RPMI8226 (cell line): ENCODE measurements at places on chromosomes 6 and 20.
A peak's percentile ranks its signal among the peaks of the same experiment; 100 is the strongest.

GRCh38 chr20:47502271-47503239 lies 868 bp downstream of the NCOA3 start:
- peak; percentile 64 for DNase-seq

GRCh38 chr6:284486-284885 lies 7.8 kb upstream of the DUSP22 start:
- no peak for DNase-seq

DNA sequence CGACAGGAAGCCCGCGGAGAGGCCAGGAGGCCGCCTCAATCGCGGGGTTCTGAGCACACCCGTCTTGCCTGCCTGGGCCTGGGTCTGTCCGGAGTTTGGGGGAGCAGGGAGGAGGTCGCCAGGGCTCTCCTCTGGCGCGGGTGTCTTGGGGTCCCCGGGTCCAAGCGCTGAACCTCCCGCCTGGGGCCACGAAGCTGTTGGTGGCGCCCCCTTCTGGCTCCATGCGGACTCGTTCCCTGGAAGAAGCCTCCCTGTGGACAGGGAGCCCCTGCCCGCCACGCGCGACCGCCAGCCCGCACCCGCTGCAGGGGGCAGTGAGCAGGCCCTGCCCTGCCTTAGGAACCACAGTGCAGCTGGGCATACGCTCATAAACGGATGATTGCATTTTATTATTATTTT lies 44.7 kb downstream of the MCUR1 start:
- DNase-seq, result no peak

DNA sequence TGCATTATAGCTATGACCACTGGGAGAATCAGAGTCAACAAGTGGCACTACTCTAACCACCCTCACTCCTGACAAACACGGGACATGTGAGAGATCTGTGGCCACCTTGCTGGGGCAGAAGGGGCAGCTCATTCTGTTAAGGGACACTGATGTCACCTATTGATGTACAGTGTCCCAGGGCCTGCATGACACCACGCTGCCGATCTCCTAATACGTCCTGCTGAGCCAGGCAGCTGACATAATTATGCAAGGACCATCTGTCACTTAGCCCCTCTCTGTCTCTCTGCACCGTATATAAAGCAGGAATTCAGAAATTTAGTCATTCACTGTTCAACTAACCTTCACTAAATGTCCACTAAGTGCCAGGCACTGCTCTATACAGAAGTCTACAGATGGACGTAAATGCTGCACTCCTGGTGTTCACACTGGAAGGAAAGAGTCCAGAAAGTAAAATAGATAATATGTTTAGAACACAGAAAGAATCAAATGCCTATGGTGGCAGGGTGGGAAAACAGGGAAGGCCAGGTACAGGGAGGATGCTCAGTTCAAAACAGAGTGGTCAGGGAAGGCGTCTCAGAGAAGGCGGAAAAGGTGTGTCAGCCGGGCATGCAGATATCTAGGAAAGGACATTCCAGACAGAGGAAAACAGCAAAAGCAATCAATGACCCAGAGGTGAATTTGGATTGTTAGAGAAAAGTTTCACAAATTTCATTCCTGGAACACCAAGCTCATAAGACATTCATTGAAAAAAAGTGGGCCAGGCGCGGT lies 173.8 kb downstream of the ZNF217 start:
- no peak for DNase-seq

DNA sequence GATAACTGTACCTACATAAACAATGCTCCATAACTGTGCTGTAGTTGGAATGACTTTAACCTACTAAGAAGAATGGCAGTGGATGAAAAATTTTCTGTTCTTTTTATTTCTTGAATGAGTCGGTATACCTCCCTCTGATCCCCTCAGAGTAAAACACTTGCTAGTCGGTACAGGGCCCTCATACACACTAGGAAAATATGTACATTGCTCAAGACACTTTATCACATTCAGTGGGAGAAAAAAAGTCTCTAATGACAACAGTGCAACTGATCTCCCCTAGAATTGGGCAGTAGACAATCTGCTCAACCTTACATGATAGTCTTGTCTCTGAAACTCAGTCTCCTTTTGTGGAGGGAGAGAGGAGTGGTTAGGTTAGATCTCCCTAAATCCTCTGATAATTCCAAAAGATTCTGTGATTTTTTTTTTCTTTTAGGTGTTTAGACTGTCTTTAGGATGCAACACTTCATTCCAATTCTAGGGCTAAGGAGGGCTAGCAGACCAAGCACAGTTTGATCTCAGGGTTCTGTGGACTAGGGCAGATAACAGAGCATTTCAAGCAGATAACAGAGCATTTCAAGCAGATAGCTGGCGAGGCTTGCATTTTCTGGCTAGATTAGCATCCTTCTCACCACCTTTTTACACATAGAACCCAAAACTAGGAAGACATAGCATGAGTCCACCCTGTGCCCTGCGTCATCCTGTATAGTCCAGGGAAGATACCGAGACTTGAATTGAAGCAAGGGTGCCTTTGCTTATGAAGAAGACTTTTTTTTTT lies 100.3 kb upstream of the TNFAIP3 start:
- no peak for DNase-seq

DNA sequence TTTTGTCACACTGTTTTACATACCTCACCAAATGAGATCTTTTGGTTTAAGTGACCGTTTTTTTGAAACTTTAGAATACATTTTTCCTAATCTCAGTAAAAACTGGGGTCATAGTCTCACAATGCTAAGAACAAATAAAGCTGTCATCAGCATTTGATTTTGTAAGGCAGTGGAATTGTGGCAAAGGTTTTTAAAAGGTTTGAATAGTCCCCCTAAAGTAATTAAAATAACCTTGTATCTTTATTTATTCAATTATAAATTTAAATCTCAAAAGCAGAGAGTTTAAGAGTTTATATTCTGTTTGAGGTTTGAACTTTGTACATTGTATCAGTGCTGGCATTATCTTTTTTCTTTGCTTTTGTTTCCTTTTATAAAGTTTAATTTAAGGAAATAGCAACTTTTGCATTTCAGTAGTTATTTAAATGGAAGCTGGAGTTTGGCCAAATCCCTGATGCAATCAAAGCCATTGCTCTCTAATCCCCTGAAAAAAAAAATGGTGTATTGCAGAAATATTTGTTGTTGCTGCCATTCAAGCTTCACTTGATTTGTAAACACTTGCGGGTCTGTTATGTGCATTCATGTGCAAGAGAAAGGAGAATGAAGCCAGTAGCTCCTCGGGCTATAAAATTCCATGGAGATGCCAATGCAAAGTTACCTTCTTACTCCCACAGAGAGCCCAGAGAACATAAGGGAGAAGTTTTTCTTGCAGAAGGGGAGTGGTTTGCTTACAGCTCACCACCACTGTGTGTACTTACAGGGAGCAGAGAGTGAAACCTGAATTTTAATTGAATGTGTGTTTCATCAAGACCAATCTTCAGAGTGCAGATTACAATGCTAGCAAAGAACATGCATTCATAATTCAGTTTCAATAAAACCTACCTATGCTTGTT lies 391.8 kb downstream of the ARHGAP18 start:
- DNase-seq, result no peak

- DNase-seq, result peak; percentile 52
Observed at GRCh38 chr20:2217857-2218539, 77.8 kb upstream of the TGM3 start.

DNA sequence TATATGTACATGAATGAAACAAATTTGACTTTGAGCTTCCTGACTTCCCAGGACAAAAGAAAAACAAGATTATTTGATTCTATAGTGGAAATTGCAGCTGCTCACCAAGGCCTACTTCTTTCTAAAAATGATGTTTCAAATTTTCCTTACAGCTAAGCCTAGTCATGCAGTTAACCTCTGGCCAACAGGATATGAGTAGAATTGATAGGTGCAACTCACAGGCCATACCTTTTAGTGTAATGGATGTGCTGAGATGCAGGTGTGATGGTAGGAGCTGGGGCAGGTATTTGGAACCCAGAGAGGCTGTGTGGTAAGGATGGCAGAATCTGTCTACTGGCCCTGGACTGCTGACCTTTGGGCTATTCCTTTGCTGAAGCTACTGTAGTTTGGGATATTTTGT lies 230.9 kb upstream of the PREP start:
- DNase-seq, result no peak

DNA sequence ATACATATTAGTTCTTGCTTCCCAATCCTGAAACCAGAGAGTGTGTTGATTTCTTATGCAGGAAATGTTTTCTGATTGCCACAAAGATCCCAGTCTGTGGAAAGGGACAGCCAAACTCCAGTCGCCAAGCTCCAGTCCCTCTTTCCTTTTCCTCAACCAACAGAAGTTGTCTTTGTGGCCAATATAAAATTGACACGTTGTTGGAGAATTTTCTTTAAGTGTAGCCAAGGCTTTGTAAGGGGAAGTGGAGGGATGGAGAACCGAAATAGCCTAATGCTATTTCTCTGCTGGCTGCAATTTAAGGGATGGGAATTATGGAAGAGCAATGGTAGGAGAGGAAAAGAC lies 5.4 kb downstream of the ADGRB3 start:
- no peak for DNase-seq

- DNase-seq, result no peak
Observed at GRCh38 chr6:27183060-27183832, 64.3 kb upstream of the PRSS16 start.
